ENCODE measurements at places on chromosomes 4 and X.

DNA sequence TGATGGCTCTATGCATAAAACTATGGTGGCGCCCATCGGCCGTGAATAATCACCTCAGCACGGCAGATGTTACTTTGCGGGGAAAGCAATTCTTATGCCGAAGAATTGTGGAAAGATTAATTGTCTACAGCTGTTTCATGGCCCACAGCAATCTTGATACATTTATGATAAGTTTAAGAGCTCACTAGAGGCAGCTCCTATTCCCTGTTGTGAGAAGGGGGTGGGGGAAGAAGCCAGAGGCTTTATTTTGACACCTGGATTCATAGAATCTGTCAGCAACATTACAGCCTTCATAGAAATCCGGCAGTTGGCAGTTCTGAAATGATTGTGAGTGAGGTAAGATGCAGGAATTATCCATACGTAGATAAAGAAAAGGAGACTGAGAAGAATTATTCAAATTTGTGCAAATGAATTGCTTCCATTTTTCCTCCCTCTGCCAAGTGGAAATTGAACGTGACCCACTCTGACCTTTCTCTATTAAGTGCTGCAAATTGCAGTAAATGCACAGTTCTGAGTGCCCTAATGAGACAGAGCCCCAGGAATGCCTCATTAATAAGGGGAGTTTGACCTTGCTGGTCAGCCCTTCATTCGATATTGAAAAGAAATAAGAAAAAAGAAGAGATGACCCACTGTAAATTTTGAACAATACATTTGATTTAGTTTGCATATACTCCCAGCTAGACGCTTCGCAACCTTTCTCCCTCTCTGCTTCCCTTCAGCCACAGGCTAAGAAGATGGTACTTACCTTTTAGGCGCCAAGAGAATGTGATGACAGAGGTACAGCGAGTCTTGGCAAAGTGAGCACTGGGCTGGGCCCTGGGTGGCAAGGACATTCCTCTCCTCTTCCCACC is 188.8 kb downstream of the GPAT3 start:
- DNase-seq = no peak

DNA sequence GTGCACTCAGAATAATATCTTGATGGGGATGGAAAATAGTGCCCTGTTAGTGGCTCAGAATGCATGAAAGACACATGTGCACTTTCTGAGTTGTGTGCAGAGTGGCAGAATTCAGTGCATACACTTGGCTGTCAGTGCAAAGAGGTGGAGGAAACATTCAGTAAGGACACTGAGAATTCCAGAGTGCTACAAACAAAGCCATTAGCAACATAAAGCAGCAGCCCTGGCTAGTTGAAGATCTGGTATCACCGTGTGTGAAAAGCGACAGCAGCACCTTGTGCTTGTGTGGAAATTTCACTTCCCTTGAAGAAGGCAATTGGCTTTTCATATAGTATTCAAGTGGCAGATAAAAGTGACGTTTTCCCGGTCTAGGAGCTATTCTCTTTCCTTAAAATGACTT is 810.4 kb downstream of the TRIML1 start:
- no peak for DNase-seq

DNA sequence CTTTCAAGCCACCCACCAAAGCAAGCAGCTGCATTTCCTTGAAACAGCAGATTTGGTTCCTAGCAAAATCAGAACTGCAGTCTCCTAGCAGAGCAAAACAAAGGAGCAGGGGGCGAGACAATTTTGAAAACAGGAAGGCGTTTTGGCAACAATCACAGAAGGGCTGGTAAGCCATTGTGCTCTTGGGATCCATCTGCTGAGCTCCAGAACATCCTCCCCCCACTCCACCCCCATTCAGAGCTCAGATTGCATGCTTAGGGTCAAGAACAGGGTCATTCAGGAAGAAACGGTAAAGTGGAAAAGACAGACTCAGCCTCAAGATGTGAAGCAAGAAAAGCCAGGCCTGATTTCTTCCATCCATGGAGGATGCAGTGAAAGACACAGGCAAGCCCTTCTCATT is 7.6 kb upstream of the PCDH19 start:
- no peak for DNase-seq

GRCh38 chr4:159205466-159205865 is 102.6 kb downstream of the RAPGEF2 start:
- no peak for DNase-seq

- DNase-seq = no peak
These were observed 160.9 kb downstream of the PPARGC1A start for GRCh38 chr4:23728971-23729370.

DNA sequence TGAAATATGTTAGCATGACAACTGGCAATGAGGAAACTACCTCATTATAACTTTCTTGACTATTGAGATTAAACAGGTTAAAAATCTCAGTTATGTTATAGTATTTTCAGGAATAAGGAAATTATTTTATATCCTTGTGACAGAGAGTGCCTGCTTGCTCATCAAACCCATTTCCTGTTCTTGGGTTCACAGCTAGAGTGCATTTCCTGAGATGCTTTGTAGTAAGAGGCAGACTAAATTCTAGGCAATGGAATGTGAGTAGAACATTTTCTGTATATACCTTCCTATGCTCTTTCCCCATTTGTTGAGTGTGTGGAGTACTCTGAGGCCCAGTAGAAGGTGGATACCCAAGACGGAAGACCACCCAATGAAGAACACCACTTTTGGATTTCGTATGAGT is 96.9 kb upstream of the CASK start:
- no peak for DNase-seq

DNA sequence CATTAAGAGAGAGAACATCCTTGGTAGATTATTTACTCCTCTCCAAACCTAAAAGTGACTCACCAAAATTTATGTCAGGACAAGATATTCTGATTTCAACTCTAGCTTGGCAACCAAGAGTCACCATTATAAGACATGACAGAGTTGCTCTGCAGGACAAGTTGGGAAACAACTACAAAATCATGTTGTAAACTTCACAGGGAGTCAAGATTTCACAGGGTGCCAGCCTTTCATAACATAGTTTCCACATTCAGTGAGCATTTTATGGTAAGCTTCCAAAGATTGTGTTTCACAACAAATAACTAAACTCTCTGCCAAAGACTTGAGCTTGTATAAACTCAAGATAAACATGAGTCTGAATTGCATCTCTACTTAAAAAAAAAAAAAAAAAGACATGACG is 121.0 kb upstream of the DIAPH2 start:
- no peak for DNase-seq

DNA sequence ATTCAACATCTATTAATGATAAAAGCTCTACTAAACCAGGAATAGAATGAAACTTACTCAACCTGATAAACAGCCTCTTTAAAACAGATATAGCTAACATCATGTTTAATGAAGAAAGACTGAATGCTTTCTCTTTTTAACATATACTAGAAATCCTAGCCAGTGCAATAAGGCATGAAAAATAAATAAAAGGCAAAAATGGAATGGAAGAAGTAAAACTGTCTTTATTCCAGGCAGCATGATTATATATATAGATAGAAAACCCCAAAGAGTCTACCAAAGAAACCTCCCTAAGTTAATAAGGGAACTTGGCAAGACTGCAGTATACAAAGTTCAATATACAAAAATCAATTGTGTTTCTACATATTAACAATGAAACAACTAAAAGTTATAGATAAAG is 25.5 kb downstream of the WDFY3 start:
- no peak for DNase-seq

GRCh38 chr4:21790438-21791029 is 158.0 kb downstream of the KCNIP4 start:
- DNase-seq = peak; percentile 11

DNA sequence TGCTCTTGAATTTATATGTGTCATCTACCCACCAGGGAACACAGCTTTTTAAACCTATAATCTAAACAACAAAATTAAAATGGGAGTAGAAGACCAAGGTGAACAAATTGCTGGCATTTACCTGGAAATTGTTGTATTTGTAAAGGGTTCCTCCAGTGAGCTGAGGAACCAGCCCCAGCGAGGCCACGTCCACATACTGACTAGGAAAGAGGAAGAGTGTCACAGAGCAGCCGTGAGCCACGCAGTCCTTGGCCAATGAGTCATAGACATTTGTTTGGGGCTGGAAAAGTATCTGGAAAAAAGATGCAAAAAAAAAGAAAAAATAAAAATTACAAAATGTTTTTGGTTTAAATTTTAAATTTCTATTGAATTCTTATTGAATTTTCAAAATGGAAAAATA is 58.7 kb downstream of the METTL14 start:
- no peak for DNase-seq

DNA sequence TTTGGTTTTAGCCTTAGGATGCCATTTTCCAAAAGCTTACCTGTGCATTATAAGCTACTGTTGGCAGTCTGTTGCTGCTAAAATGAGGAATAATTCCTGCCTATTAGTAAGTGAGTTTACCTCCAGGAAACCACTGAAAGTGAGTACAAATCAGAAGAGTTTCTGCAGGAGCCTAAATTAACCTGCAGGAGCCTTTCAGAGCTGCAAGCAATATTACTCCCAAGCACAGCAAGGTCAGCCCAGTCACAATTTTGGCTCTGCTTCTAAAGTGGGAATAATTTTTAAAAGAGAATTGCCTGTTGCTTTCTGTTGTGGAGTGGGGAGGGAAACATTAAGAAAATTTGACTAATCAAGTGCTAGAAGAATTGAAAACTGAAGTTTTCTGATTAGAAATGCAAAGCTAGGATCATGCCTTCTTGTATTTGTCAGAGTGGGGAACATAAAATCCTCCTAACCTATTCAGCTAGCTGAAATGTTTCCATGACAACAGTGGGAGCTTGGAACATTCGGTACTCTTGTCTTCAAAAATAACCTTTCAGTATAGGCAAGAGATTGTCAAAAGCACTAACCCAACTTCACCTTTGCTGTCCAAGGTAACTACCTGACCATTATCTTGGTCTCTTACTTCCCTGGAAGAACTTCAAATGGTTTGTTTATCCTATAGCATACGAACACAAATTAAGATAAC is 193.2 kb downstream of the COMMD8 start:
- DNase-seq = no peak

DNA sequence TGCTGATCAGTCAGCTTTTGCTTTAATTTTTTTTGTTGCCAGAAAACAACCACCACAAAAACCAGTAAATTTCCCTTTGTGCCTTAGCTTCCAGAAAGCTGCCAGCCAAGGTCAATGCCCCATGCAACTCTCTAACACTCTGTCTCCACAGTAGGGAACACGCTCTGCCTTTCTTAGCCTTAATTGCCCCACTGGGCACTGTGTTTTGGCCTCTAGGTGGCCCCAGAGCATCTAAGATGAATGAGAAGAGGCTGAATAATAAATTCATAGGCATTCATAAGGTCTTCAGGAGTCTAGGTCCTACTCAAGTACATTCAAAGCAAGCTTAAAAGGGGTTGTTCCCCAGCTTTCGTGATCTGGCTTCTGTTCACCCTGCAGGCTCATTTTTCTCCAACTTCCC is 57.7 kb upstream of the PASD1 start:
- peak; percentile 1 for DNase-seq

DNA sequence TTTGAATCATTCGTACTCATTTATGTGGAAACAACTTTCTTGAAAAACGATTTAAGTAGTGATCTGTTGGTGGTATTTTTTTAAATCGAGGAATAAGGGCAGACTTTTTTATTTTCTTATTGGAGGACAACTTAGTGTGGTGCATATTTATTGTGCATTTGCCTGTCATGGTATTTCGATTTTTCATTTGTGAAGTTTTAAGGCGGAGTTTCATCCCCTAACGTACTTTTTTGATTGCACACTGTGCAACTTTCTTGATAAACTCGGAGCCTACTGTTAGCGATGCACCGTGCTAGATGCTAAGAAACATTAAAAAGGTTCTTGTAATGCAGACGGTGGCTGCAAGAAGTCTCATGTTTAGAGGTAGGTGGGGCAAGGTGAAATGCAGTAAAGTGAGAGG is 1.4 kb downstream of the ZFX start:
- no peak for DNase-seq

GRCh38 chrX:154019061-154019621 is 561 bp downstream of the IRAK1 start:
- no peak for DNase-seq

DNA sequence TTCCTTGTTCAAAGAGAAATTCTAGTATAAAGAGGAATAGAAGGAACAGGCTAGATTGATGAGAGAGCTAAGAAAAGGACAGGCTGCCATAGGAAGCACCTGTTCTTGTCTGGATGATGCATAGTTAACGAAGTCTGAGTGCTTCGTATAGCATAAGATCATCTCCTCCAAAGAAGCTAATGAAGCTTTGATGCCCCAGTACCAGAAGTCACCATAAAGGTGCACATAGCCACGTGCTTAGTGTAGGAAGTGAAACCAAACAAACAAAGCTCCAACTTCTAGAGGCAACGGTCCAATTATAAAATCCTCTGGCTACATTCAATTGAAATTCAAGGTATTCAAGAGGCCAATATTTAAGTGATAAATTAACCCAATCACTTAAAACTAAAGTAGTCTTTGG is 31.0 kb downstream of the AFAP1 start:
- DNase-seq = no peak

DNA sequence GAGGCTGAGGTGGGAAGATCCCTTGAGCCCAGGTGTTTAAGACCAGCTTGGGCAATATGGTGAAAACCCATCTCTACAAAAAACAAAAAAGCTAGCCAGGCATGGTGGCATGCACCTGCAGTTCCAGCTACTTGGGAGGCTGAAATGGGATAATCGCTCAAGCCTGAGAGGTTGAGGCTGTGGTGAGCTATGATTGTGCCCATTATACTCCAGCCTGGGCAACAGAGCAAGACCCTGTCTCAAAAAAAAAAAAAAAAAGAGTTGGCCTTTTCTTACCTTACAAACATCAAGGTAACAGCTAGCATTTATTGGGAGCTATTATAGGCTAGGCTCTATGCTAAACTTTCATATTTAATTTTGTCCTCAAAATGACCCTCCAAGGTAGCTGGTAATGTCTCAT is 43.4 kb downstream of the PTTG2 start:
- no peak for DNase-seq

DNA sequence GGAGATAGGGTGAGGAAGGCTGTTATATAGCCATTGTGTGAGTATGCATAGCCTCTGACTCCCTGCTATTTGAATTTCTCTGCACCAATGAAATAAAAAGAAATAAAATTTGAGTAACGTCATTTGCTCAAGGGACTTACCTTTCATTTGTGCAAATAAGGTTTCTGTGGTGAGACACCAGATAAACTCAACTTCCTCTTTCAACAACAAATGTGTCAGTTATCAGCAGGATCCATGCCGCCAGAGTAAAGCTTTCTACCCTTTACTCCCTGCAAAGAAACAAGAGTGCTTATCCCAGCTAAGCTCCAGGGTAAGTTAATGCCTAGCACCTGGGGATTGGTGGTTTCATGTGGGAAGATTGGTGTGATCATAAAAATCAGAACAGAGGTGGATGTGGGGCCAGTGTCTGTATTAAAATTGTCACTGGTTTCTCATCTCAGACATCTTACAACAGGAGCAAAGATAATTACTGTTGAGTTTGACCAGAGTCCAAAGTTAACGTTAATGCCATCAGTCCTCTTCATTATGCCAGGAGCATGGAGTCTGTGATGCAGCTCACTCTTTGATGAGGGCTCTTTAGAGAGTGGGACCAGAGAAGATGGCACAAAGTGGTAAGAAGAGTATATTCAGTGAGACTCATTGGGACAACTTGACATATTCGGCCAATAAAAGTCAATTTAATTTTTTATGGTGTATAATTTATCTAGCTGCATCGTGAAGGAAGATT is at the start of gene P2RY10:
Gene P2RY10 (plus strand): TSS at position 206 of the 727 bp plus-strand sequence. CDS start 15,130 bp downstream, outside the sequence.
- no peak for DNase-seq
